ENCODE measurements at places on chromosomes 11 and 22.

DNA sequence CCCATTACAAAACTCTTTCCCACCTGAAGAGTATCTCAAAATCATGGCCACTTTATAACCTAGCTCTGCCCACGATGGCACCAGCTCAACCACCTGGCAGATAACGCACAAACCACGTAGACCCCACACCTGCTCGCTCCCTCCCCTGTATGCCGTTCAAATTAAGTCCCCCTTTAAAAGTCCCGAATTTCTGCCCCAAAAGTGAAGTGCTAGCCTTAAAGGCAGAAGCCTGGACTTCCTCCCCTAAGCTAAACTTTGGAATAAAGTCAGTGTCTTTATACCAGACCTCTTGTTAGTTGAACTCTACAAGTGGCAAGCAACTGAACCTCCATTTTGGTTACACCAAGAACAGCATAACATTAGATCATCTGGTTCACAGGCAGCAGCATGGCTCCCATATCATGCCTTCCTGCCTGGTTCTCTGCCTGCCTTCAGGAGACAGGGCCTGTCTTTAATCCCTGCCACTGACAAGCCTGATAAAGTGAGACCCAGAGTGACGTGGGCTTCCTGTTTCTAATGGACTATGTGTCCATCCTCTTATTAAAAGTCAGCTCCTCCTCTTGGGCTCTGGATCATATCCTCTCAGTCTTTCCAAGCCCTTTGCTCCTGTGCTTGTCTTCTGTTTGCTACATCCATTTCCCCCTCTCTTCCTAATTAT lies 32.6 kb upstream of the NNMT start:
- no peak for ATAC-seq

GRCh38 chr22:25360891-25361645 lies 141.6 kb downstream of the CRYBB2 start:
- no peak for ATAC-seq

- ATAC-seq, result no peak
Measured at GRCh38 chr11:130762638-130763037, 153.6 kb downstream of the SNX19 start.

- ATAC-seq, result no peak
Measured at GRCh38 chr11:27004103-27004502, 10.2 kb downstream of the FIBIN start.

DNA sequence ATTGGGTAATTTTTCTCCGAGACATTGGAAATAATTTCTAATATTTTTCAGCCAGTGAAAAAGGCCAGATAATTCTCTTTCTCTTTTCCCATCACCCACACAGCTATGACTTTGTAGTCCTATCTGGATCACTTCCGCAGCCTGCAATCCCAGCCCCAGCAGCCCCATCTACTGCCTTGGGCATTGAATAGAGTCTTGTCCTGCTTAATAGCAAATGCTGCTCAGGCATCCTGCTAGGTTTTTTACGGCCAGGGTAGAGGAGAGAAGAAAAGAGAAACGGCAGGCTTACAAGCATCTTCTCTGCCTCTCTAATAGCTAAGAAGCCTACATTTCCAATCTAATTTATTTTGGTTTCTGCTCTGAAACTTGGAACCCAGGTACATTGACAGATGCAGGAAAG lies 154.3 kb upstream of the B3GAT1 start:
- no peak for ATAC-seq

DNA sequence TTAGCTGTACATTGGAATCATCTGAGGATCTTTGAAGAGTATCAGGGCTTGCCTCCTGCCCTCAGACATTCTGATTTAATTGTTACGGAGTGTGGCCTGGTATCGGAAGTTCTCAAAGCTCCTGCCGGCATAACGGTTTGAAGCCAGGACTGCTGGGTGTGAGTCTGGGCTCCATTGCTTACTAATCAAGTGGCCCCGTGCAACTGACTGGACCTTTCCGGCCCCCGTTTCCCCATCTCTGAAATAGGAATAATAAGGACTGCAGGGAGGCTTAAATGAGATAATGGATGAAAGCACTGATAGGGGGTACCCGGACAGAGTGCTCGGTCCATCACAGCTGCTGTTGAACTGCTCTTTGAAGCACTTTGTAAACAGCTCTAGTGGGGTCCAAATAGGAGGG lies 1.7 kb downstream of the PLEKHB1 start:
- no peak for ATAC-seq

DNA sequence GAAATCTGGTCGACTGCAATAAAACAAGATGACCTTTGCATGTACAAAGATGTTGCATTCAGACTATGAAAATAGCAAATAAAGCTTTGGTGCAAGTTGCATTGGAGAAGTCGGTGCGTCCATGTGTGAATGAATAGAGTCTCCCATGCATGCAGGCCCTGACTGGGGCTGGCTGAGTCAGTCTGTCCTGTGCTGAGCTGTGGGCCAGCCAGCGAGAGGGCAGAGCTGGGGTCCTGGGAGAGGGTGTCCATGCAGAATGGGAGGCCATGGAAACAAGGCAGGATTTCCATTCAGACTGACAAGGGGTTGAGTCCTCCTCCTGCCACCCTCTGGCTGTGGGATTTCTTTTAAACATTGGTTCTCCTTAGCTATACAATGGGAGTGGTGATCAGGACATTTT lies 2.3 kb upstream of the CRYBB3 start:
- ATAC-seq, result no peak

DNA sequence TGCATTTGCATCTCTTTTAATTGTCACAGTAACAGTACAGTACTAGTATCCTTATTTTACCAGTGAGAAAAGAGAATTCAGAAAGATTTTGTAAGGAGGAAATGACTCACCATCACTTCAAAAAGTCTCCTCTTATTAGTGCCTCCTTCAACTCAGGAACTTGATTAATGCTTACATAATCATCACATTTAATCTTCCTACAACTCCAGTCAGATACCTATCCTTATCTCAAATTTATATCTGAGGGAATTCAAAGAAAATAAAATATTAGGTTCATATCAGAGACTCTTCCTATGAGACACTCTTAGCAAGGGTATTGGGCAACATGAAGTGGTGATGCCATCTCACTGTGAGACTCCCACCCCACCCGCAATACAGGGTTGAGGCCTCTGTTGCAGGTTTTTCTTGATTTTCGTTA lies 26.1 kb upstream of the CTSC start:
- peak; percentile 60 for ATAC-seq

- no peak for ATAC-seq
Measured at GRCh38 chr11:78318321-78319114, 99.1 kb downstream of the GAB2 start.

DNA sequence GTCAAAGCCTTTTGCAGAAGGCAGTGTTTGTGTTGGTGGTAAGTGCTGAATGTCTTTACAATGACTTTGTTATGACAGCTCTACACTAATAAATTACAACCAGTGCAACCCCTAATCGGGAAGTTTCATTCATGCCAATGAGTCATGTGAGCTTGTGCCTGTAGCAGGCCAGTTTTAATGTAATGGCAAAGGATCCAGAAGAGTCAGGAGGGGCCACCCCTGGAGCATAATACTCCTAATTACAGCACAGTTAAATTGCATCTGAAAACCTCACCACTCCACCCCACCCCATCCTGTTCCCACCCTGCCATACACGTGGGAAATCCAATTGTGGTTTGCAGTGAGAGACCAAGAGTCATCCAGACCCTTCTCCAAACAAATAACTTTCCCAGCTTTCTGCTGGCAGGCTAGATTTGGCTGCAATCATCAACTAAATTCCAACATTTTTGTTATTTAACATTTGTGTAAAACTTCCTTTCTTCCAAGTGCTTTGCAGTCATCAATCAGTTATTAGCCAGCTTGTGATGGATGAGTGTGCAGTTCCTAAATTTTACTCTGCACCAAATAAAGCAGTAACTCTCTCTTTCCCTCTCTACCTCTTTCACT lies 277.3 kb upstream of the FAT3 start:
- ATAC-seq, result no peak

- ATAC-seq, result no peak
Measured at GRCh38 chr11:111402411-111402810, 23.3 kb upstream of the POU2AF1 start.

GRCh38 chr11:1198561-1199240 lies 24.2 kb upstream of the MUC5B start:
- no peak for ATAC-seq

DNA sequence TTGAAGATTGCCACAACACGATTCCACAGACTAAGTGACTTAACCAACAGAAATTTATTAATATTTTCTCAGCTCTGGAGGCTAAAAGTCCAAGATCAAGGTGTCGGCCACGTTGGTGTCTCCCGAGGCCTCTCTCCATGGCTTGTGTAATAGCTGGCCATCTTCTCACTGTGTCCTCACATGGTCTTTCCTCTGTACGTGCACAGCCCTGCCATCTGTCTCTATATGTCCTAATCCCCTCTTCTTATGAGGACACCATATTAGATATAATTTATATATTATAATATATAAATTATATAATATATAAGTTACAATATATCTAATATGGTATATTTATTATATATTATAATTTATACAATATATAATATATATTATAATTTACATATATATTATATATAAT lies 25.1 kb upstream of the SCGB1A1 start:
- ATAC-seq, result no peak

DNA sequence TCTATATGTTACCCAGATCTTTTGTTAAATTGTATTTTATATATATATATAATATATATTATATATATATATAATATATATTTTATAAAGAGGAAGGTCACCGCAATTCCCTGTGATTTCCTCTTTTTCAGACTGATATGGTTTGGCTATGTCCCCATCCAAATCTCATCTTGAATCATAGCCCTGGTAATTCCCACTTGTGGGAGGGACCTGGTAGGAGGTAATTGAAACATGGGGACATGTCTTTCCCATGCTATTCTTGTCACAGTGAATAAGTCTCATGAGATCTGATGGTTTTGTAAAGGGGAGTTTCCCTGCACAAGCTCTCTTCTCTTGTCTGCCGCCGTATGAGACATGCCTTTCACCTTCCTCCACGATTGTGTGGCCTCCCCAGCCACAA lies 157.6 kb downstream of the RAB38 start:
- no peak for ATAC-seq

DNA sequence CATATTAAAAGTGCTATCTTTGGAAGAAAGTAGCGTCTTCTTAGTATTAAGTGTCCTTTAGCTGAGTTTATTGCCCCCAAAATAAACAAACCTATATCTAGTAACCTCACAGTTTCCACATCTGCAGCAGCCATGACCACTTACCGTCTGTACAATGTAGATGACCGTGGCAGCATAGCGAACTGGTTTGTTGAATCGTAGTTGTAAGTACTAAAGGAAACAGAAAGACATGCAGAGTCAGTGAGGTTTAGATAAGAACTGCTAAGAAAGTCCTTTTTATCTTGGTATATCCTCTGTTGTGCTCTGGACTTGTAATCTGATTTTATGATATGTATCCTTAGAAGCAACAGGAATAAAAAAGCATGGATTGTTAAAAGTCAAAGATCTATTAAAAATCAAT lies 9.4 kb downstream of the SLC5A12 start:
- no peak for ATAC-seq

DNA sequence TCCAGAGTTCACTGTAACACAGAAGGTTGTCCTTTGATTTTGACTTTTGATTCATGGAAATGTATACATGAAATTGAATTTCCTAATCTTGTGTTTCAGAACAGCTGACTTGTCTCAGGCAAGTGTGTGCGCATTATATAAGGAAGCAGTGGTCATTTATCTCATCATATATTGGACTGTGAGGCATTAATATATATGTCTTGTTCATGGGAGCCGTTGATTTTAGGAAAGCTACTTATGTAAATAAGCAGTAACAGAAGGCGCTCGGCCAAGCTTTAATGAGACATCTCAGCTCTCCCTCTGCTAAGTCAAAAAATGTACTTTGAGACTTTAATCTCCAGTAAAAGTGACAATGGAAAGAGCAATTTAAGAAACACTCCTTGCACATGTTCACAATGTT lies 100.5 kb downstream of the PDHX start:
- ATAC-seq, result no peak

GRCh38 chr11:6547177-6547576 lies 50.1 kb downstream of the DNHD1 start:
- ATAC-seq, result no peak

GRCh38 chr11:6365659-6366058 lies 24.6 kb upstream of the SMPD1 start:
- ATAC-seq, result no peak

GRCh38 chr22:22692707-22693530 lies 48.5 kb downstream of the GGTLC2 start:
- ATAC-seq, result no peak

DNA sequence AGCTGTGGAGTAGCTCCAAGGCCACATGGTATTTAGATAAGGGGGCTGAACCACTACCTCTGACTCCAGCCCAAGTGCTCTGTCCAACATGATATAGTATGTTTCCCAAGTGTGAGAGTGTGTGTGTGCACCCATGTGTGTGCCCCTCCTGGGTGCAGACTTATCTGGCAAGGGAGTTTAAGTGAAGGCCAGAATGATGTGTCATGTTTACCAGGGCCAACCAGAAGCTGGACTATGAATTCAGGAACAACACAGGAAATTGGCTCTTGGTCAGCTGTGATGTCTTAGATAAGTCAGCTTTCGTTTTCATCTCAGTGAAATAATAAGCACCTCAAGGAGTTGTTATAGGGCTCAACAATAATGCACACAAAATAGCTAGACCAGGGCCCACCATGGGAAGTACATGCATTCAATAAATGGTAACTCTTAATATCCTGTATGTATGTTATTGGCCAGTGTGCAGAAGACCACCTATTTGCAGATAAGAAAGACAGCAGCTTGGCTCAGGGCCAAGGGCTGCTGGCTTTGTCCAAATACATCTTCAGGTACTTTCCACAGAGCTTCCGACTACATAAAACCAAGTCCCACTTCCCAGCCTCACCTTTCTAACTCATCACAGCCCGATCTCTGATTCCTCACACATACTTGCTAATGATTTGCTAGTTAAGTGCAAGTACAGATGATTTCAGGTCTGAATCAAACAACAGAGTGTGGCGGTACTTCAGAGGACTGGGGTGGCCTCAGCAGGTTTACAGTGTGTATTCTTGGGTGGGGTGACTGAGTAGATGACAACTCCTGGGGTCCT lies 120.9 kb downstream of the ME3 start:
- ATAC-seq, result no peak

DNA sequence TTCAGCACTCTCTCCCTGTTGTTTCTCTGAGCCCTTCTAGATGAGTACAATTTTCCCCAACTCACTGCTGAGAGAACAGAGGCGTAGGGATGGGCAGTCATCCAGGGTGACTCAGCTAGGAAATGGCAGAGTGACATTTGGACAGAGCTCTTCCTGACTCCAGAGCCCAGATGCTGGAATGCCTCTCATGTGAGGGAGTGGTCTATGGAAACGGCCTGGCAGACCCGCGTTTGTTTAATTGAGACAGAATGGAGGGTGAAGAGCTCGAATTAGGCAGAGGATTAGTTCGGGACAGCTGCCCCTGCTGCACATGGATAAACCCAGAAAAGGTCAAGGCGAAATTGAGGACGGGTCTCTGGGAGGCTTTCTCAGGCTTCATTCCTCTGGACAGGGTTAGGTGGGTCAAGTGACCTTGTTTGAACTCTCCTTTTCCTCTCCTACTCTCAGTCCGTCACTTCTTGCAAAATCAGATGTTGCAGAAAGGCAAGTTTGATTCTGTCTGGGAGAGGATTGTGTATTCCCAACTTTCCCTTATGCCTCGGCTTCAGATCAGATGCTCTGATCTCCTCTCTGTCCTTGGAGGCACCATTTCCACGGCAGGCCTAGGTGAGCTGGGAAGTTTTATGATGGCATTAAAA lies 7.6 kb upstream of the LMO2 start:
- no peak for ATAC-seq
